ENCODE measurements at places on chromosomes 7 and 10.

DNA sequence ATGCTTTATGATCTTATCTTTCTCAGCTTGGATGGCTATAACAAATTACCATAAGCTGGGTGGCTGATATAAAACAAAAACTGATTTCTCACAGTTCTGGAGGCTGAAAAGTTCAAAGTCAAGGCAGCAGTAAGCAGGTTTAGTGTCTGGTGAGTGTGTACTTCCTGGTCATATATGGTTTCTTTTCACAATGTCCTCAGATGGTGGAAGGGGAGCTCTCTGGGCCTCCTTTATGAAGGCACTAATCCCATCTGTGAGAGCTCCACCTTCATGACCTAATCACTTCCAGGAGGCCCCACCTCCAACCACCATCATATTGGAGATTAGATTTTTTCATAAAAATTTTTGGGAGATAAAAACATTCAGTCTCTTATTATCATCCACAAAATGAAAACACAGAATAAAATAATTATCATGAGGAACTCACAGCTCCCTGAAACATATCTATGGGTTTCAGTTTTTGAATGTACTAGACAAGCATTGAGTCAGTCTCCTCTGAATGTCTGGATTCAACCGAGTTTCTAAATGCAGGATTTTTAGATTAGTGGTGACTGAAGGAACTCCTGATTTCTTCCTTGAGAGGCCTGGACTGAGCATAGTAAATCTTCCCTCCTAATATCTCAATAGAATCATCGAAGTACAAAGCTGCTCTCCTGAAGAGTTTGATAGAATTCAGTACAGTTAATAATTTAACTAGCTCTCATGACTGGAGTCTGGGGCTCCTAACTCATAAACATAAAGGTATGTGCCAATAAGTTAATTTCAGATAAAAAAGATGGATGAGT lies 8.0 kb downstream of the CDC14C start:
- no peak for DNase-seq

DNA sequence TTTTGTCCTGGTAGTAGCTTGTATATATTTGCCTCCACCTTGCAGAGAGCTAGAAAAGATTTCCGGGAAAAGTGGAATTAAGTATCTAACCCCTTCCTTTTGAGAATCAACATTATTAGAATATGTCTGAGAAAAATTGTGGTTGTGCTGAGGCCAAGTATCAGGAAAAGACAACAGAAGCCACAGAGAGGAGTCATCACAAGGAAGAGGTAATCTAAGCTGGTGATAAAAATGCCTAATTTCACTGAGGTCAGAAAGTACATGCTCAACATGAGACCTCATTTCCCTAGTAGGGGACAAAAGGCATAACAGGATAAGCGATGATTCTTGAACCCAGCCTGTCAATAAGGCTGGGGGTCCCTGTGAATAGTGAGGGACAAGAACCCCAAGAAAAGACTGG lies 97.0 kb upstream of the PDE1C start:
- DNase-seq = no peak

GRCh38 chr10:14534152-14534551 lies 203.4 kb upstream of the FRMD4A start:
- DNase-seq = no peak

DNA sequence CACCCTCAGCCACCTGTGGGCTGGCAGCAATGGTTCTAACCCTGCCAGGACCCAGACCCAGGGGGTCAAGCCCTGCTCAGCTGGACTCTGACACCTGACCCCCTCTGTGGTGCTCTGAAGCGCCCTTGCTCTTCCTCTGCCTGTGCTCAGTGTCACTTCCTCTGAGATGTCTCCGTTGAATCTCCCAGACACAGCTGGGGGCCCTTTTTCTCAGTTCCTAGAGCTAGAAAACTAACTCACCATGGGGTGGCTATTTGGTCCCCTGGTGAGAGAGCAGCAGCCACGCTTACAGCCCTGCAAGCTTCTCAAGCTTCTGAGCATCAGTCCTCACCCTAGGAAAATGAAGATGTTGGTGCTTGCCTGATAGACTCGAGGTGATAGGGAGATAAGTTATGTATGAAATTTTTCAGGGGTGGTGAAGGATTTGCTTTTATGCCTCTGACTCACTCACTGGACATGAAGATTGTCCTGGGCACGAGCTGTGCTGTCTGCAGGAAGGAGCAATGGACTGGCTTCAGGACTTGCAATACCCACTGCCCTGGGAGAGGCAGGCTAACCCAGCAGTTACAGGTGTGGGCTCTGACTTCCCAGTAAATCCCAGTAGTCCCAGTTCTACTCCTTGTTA lies 29.6 kb downstream of the COL13A1 start:
- peak; percentile 18 for DNase-seq

Data from NAMALWA (cell line).